ENCODE measurements at places on chromosomes 11 and 22.

DNA sequence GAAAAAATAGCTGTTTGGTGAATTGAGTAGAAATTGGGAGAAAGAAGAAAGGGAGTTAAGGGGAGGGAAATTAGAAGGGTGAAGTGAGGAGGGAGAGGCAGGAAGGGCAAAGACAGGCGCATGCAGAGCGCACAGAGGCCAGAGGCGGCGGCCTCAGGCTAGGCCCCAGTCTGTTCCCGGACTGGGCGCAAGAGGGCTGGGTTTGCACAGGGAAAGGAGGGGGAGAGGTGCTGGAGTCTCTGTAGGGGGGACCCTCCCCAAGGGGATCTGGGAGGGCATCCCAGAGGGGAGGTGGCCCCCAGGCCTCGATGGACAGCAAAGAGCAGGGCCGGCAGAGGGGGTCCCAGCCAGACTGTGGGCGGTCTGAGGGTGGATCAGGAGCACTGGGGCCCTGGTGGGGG is 1.3 kb upstream of the FLRT1 start:
- DNase-seq: no peak

DNA sequence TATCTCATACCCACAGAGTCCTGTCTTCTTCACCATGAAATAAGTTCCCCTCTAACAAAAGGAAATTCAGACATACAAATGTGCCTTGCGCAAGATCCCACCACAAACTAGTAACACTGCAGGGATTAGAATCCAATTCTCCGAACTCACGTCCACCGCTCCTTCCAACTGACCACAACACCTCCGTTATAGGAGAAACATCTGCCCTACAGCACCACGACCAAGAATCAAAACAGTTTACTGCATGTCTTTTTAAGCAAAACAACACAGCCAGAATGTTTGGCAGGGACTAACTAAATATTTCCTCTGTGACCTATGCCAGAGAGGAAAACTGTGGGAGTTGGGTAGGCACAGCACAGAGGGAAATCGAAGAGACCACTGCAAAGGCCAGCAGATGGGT is 72.7 kb upstream of the AKIP1 start:
- DNase-seq: no peak

DNA sequence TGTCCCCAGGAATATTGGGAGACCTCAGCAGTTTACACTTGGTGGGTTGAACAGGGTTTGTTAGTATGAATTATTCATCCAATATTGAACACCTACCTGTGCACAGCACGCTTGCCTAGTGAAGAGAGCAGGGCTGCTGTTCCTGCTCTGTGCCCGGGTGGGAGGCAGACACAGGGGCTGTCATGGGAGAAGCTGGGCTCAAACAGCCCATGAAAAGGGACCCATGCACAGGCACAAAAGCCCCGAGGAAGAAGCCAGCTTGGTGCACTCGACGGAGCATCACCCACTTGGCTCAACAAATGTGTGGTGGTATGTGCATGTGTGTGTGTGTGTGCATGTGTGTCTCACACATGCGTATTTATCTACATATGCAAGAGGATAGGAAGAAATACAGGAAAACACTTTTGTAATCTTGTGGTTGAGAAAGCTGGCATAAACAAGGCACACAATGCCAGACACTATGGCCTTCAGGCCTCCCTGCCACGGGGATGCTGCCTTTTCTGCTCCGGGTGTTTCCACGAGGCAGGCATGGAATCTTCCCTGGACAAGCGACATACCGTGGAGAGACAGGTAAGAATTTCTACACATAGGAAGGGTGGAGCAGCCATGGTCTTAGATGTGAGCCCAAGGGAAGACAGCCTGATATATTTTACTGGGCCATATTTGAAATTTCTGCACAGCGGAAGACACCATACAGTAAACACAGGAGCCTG is 5.0 kb upstream of the APOBEC3A start:
- no peak for DNase-seq

DNA sequence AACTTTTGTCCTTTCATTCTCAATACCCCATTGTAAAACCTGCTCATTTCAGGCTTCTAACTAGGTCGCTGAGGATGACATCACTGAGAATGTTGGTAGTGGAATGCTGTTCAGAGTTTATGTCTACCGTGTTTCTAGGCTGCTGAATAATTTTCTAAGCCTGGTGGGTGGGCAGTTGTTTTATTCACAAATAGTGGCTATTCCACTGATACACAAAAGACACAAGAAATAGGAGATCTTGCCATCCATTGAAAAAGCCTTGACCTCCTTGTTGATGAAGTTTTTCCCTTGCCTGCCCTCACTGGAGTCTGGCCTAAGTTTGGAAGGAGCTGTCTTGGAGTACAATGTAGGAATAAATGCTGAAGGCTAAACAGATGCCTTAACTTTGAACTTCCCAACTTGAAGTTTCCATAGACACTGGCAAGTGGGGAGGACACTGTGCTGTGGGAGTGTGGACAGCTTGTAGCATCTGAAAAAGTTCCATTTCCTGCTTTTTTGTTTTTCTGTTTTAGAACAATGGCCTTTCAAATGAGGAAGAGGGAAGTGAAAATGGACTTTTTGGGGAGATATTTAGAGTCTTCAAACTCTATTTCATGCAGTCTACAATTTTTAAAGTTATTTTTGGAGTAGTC is 59.2 kb downstream of the TRIM44 start:
- DNase-seq: no peak

- no peak for DNase-seq
Measured at GRCh38 chr22:25361899-25362214, 142.4 kb downstream of the CRYBB2 start.

GRCh38 chr11:28303477-28304191 is 195.4 kb downstream of the METTL15 start:
- DNase-seq: no peak

- no peak for DNase-seq
Measured at GRCh38 chr11:115084231-115084630, 405.9 kb downstream of the NXPE2 start.

GRCh38 chr11:76131671-76132631 is 74.4 kb downstream of the WNT11 start:
- DNase-seq: no peak

Measured in NCI-H1048 (cell line).